ENCODE measurements at places on chromosomes 7 and 10.

DNA sequence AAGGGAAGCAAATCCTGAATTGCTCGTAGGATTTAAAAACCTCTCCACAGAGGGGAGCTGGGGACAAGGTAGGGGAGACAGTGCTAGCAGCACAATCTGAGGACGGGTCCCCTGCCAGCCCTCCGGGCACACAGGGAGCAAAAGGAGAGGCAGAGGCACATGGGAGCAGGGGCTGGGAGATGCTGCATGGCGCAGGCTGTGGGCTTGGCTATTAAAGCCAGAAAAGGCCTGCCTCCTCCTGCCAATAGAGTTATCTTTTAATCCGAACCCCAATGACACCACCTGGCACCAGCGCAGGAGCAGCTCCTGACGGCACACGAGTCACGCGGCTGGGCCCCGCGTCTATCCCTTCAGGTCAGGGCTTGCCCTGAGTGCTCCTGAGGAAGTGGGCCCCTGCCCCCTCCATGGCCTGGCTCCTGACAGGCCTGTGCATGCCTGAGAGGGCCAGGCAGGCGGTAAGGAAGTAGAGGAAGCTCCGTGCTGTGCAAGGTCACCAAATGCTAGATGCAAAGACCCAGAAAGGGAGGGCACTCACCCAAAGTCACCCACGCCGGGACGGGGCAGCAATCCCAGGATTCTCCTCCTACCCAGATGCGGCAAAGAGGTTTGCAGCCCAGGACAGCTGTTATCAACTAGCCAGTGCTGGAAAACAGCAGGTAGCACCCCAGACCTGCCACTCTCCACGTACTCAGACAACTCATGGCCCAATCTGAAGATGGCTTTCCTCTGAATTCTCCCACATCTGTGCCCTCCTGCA lies 28.1 kb downstream of the DLG5 start:
- peak; percentile 9 for DNase-seq

- DNase-seq: no peak
These were observed 180.2 kb downstream of the XPNPEP1 start for GRCh38 chr10:109743146-109743545.

DNA sequence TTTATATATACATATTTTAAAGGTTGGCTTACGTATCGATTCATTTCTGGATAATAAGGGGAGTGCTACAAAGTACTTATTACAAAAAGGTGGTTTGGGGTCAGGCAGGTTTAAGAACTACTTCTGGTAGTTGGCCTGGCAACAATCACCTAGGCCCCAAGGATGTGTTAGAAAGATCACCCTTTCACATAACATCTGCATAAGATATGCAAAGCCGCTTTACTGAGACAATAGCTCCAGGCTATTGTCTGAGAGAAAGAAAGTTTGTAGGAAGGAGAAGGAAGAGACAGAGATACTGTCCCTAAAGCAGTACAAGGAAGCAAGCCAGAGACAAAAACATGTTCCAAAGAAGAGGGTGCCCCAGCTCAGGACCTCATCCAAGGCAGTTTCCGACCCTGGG lies 6.2 kb downstream of the PAXIP1 start:
- DNase-seq: no peak

DNA sequence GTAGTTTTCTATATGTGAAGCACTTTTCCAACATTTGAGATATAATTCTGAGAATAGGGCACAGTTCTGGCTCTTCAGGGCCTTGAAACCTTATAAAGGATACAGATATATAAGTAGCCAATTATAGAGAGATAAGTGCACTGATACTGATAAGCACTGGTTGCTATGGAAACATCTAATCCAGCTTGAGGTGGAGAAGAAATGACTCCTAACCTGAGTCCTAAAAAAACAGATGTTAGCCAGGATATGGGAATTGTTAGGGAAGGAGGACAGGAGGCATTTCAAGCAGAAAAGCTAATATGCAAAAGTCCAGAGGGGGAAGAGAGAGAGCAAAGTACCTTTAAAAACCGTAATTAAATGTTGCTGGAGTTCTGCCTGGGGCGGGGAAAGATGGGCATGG lies 30.8 kb downstream of the STRIP2 start:
- DNase-seq: no peak

Data from thymus (tissue), 14 donors.